ENCODE measurements at places on chromosomes 12 and 14.

DNA sequence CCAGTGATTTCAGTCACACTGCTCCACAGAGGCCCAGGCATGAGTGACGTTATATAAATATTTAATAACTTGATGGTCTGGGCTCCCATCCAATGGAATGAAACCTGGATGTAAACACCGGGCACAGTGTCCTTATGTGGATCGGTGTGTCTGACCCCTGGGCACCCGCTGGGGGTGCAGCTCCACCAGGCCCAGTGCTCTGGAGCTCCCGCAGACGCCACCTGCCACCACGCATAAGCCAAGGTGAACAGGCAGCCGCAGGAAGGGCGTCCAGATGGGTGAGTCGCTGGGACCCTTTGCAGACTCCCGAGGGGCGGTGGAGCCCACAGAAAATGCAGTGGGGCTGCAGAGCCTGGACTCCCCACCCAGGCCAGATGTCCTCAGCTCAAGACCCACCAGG is 121.6 kb downstream of the SCARB1 start:
- DNase-seq = no peak

- DNase-seq = no peak
These were observed 24.2 kb downstream of the BORCS5 start for GRCh38 chr12:12380949-12381593.

DNA sequence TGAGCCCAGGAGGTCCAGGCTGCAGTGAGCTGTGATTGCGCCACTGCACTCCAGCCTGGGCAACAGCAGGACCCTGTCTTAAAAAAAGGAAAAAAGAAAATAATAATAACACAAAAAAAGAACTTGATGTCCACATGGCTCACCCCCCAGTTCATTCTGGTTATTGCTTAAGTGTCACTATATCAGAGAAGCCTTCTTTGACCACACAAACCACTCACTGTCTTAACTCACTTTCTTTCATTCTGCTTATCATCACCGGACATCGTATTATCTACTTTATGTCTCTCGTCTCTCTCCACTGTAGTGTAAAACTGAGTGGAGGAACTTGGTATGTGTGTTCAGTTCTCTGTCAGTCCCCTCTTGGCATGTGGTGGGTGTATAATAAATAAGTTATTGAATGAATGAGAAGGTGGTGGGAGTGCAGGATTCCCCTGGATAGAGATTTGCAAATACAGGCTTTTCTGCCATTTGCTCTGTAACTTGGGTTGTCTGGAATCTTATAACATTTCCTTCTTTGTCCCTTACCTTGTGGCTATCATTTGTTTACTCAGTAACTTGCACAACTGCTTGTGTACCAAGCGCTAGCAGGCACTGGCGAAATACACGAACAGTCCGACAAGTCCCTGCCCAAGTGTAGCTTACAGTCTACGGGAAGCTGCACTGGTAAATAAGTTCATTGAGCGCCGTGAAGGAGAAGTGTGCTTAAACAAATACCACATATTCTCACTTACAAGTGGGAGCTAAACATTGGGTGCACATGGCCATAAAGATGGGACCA is 86.6 kb upstream of the TRAF3 start:
- no peak for DNase-seq

- DNase-seq = no peak
These were observed 293.5 kb upstream of the RTL1 start for GRCh38 chr14:101196795-101197590.

- DNase-seq = no peak
These were observed 441.0 kb downstream of the FUT8 start for GRCh38 chr14:65853407-65853955.
